ENCODE measurements at places on chromosomes 4 and X. TPM values are rescaled to one million over a fixed set of nuclear protein-coding genes. Genes with fewer than 3 reads are reported as not detected.

Gene FRAS1
- 53.8 TPM for total RNA-seq

Gene SCML2
- 0.94 TPM for total RNA-seq

Gene CXCR3
- total RNA-seq, result not detected

Gene LPAR4
- 0.12 TPM for total RNA-seq

Gene CSAG3
- not detected for total RNA-seq

Gene PRICKLE3
- 15.0 TPM for total RNA-seq
